Right cardiac atrium (tissue), 5 donors: ENCODE measurements at places on chromosomes 2 and 18. TPM values are rescaled to one million over a fixed set of nuclear protein-coding genes. Genes with fewer than 3 reads are reported as not detected.

DNA sequence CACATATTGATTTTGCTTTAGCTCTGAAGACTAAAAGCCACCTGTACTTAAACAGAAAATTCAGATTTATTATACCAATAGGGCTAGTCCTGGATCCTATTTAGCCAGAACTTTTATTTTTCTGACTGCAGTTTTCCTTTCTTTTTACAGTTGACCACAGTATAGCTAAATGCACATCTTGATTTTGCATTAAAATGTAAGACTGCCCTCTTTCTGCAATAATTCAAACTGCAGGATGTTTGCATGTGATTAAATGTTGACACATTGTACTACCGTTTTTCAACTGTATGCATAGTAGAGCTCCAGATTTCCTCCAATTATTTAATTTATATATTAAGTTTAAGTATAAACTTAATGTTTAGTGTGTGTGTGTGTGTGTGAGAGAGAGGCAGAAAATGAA lies 1262.9 kb downstream of the SUCLG1 start:
- DNase-seq, result no peak

- no peak for DNase-seq
Observed at GRCh38 chr2:52036024-52036423, 1004.1 kb upstream of the NRXN1 start.

DNA sequence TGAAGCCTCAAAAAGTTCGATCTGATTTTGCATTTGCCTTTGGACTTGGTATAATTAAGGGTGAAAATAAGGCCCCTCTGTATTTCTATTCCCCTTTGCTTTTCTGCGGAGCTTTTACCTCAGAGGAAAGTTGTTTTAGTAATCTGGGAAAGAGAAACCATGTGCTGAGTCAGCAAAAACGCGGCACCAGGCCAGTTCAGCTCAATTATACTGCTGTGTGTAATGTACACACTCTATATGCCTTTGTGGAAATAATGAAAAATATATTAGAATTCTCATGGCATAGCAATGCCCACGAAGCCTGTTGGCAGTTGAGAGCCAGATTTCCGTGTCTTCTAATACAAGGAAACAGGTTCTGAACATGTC lies 161.9 kb upstream of the SIX2 start:
- DNase-seq, result no peak

DNA sequence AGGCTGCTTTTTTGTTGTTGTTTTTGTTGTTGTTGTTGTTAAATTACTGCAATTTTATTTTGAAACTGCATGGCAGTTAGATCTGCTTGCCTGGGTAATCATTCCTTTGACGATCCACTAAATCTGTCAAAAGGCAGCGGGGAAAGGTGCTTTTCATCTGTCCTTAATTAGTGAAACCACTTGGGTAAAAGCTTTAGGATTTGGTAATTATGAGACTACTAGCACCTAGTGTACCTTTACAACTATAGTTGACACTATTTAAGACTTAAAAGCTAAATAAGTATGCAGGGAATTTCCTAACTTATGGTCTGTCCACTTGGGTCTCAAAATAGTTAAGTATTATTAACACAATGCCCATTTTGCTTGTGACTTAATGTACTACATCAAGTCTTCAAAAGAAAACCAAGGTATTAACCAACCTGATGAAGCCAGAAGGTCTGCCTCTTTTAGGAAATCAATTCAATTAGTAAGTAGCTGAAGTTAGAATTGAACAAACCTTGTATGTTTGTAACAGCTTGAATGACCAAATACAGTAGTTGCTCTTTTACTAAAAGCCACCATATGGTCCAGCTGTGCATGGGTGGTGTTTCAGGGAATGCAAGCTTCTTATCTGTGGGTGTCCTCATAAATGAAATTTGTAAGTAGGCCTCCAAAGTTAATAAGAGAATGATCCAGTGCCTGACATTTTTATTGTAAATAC lies 44.8 kb downstream of the NAB1 start:
- no peak for DNase-seq

GRCh38 chr2:216932863-216933548 lies 73.1 kb upstream of the TNP1 start:
- no peak for DNase-seq

GRCh38 chr2:39593439-39594393 lies 72.0 kb upstream of the TMEM178A start:
- DNase-seq, result no peak

- DNase-seq, result no peak
Observed at GRCh38 chr2:18600255-18600613, 10.9 kb upstream of the NT5C1B start.

DNA sequence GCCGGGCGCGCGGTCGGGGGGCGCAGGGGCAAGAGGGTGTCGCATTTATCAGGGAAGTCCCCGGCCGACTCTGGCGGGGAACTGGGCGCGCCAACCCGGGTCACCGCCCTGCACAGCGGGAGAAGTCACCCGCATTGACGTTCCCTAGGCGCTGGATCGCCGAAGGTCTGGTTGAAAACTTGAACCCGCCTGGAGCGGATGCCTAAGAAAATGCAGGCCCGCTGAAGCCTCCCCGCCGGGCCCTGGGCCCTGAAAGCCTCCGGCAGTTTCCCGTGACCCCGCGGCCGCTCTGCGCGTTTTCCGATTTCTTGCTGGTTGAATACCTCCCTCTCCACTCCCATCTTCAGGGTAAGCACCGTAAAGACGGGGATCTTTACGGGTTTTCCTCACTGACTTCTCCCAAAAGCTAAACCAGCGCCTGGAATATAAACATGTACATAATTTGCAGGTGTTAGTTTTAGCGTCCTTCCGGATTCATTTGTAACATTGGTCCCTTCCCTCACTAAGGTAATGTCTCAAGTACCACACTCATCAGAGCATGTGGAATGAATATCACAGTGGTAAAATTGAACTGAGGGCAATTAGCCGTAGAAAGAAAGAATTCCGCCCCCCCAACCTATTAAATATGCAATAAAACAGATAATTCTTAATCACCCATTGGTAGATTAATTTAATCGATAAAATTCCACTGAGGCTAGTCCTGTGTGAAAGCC lies 675 bp upstream of the SPIRE1 start:
- DNase-seq, result peak; percentile 41

DNA sequence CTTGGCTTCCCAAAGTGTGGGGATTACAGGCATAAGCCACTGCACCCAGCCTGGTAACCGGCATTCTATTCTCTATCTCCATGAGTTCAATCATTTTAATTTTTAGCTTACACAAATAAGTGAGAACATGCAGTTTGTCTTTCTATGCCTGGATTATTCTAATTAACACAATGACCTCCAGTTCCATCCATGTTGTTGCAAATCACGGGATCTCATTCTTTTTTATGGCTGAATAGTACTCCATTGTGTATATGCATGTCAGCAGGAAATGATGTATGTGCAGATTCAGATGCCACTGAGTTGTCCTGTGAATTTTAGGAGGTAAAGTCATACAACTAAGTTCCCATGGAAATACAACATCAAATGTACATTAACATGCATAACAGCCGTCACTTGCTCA lies 24.7 kb upstream of the AMMECR1L start:
- DNase-seq, result no peak

DNA sequence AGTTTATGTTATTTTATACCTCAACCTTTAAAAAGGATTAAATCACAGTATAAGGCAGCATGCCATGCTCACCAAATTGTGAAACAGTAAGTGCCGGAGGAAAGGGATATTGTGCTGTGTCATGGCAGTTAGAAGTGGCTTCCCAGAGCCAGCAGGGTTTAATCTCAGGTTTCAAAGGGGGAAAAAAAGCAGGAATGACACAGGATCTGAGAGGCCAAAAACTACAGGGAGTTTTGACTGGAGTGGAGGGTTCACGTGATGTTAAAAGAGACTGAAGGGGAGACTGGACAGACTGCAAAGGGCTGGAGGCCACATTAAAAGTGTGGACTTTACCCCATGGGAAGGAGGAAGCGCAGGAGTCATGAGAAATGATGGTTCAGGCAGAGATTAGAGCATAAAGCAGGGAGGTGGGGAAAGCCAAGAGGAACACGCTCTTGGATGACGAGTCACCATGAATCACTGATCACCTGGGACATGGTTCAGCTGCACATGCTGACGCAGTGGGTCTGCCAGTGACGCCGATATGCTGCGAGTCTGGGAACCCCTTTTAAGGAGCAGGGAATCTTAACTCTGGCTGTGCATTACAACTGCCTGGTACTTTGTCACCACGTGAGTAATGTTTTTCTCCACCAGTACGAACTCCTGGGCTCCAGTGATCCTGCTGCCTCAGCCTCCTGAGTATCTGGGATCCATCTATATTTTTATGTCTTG lies 6.1 kb downstream of the CHMP1B start:
- peak; percentile 84 for DNase-seq

GRCh38 chr2:113012436-113013335 lies 7.4 kb downstream of the IL36A start:
- no peak for DNase-seq

GRCh38 chr2:235255693-235256092 lies 238.2 kb upstream of the AGAP1 start:
- DNase-seq, result peak; percentile 69

- no peak for DNase-seq
Observed at GRCh38 chr2:172446474-172447063, 19.2 kb downstream of the ITGA6 start.

DNA sequence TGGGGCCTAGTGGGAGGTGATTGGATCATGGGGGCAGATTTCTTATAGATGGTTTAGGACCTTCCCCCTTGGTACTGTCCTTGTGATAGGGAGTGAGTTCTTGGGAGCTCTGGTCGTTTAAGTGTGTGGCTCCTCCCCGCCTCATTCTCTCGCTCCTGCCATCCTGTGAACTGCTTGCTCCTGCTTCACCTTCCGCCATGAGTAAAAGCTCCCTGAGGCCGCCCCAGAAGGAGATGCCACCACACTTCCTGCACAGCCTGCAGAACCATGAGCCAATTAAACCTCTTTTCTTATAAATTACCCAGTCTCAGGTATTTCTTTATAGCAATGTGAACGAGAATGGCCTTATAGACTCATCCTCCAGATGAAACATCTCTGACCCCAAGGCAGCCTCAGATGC lies 101.5 kb downstream of the KCNF1 start:
- no peak for DNase-seq

GRCh38 chr18:8121101-8121500 lies 488.1 kb upstream of the RAB12 start:
- DNase-seq, result no peak

DNA sequence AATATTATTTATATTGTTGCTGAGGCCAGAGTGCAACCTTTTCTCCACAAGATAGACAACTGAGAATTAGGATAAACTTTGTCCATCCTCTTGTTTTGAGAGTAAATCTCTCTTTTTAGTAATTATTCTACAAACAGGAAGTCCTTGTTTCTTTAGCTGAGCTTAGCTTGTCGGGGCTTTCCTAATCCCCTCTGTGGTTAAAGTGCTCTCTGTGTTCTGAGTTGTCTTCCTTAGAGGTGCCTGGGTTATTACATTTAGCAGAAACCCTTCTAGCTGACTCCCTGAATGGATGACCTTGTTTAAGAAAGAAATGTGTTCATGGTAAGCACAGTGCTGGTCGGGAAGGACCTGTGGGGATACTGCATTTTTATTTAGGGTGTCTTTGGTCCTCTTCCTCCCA lies 12.7 kb downstream of the USP39 start:
- no peak for DNase-seq

- DNase-seq, result no peak
Observed at GRCh38 chr18:23101861-23102432, 33.3 kb upstream of the CABLES1 start.

GRCh38 chr2:222782201-222782730 lies 78.6 kb upstream of the ACSL3 start:
- no peak for DNase-seq

DNA sequence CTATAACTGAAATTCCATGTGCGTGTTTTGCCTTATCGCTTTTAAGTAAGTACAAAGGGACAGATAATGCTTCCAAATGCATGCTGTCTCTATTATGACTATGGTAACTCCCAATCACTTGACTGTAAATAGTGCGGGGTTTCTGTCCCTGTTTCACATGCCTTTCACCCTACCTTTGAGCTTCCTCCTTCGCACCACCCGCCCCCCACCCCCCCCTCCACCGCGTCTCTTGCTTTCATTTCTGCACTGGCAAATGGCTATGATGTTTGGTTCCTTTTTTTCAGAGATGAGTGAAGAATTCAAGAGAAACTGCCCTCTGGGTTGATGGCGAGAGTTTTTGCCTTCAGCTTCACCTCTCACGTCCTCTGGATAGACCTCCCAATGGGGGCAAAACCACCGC lies 25.0 kb upstream of the SPP2 start:
- DNase-seq, result no peak

GRCh38 chr2:178482437-178482836 lies 2.2 kb downstream of the PLEKHA3 start:
- no peak for DNase-seq

- DNase-seq, result no peak
Observed at GRCh38 chr2:75134860-75135259, 64.5 kb downstream of the TACR1 start.

- DNase-seq, result no peak
Observed at GRCh38 chr2:183112577-183112976, 11.7 kb upstream of the NUP35 start.

- peak; percentile 43 for DNase-seq
Observed at GRCh38 chr2:153872311-153873051, 759 bp downstream of the GALNT13 start.

GRCh38 chr2:119147776-119148715 lies 10.5 kb downstream of the C1QL2 start:
- DNase-seq, result no peak

DNA sequence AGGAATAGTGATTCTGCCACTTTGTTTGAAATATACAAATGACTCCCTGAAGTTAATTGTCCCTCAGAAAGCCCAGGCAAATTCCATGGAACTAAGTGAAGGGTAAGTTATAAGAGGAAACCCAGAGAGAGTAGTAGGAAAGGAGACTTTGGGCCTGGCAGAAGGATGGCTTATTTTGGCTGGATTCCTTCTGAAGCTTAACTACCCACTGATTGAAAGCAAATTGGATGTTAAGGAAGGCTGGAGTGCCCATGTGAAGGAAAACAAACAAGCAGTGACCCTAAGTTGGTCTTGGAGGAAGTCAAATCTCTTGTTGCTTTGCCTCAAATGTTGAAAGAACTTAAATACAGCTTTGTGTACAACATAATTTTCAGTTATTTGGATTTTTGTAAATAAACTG lies 1106.4 kb upstream of the ZEB2 start:
- no peak for DNase-seq

GRCh38 chr2:180191432-180192124 lies 184.5 kb upstream of the CWC22 start:
- DNase-seq, result no peak

- DNase-seq, result no peak
Observed at GRCh38 chr2:43009448-43009847, 217.0 kb downstream of the ZFP36L2 start.

GRCh38 chr18:21669736-21670285 lies 34.8 kb downstream of the ABHD3 start:
- DNase-seq, result no peak

GRCh38 chr2:86213699-86214502 lies 14.6 kb downstream of the MRPL35 start:
- DNase-seq, result no peak

- DNase-seq, result no peak
Observed at GRCh38 chr2:197599285-197599965, 76.0 kb downstream of the RFTN2 start.

The CHST10 gene
- 24.1 TPM for total RNA-seq

The DSG1 gene
- total RNA-seq, result 3.2 TPM

The TRABD2A gene
- 0.80 TPM for total RNA-seq

The PAIP2B gene
- total RNA-seq, result 33.8 TPM

The KIF1A gene
- total RNA-seq, result 59.3 TPM

The NOSTRIN gene
- total RNA-seq, result 21.2 TPM

The CCDC178 gene
- not detected for total RNA-seq

The MEIS1 gene
- 32.1 TPM for total RNA-seq

The PELI1 gene
- 17.2 TPM for total RNA-seq

The DLX1 gene
- total RNA-seq, result 0.23 TPM

The NRP2 gene
- total RNA-seq, result 9.5 TPM

The SNTG2 gene
- not detected for total RNA-seq

The PIGN gene
- total RNA-seq, result 17.6 TPM

The RGPD5 gene
- 27.9 TPM for total RNA-seq

The ZBTB7C gene
- 3.3 TPM for total RNA-seq

The GRB14 gene
- total RNA-seq, result 11.4 TPM

The CFAP210 gene
- total RNA-seq, result not detected
